ENCODE measurements at places on chromosomes 7 and 10.

GRCh38 chr10:9501944-9502343 lies 1447.5 kb downstream of the GATA3 start:
- DNase-seq, result no peak

- DNase-seq, result no peak
Observed at GRCh38 chr10:33498391-33498891, 164.0 kb upstream of the NRP1 start.

DNA sequence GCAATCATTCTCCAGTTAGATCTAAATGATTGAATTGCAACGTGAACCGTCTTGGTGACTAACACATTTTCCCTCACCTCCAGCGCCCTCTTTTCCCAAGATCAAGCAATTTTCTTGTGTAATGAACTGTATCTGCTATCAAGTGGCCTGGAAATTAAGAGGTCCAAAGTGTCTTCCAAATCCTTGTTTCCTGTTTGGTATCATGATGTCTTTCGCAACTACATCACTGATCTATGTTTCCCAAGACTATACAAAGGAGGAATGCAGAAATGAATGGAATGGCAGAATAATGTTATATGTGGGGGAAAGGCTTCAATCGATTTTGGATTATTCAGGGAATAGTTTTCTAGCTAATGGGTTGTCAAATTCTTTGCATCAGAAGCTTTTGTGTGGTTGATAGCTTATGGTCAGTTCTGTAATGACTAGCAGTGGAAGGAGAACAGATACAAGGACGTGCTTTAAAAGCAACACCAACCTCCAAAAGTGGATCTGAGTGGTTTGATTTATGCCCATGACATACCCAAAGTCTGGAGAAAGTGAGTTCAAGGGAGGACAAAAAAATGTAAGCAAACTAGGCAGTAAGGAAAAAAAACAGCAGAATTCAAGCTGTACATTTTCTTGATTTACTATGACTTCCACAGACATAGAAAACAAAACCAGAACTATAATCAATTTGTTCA lies 14.6 kb upstream of the ZEB1 start:
- DNase-seq, result no peak

DNA sequence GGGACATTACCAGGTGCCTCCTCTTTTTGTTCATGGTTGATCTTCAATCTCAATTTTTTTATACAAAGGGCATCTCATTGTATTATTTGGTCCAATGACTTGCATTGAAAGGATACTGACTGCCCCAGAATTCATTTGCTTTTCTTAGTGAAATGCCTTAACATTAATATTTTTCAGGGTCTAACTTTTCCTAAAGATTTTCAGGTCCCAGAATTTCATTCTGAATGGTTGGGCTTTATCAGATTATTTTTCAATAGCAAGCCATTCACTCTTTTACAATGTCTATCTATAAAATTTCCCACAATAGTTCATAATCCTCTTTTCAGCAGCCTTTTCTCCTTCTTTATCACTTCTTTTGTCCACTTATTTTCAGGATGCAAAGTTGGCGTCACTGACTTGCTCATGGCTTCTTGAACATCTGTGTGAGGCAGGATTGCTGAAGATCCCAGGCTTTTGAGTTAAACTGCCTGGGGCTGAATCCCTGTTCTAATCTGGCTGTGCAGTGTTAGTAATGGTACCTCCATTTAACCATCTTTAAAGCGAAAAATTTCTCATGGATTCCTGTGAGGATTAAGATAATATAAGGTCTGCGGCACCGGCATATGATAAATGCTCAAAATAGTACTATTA lies 131.7 kb upstream of the HDAC9 start:
- DNase-seq, result no peak

DNA sequence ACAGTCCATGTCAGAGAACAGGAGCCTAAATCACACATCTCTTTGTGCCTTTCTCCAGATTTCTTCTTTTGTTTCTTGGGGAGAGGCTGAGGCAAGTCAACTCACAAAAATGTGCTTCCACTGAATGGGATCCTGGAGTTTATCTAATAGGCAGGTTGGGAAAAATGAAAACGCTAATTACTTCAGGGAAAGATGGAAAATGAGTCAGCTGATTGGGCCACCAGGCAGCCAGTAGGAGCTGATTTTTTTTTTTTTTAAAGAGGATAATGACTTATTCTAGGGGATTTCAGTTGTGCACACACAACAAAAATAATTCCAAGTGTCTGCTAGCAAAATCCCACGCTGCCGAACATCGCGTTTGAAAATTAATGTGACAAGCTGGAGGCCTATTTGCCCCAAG lies 412.8 kb upstream of the ZMIZ1 start:
- no peak for DNase-seq

DNA sequence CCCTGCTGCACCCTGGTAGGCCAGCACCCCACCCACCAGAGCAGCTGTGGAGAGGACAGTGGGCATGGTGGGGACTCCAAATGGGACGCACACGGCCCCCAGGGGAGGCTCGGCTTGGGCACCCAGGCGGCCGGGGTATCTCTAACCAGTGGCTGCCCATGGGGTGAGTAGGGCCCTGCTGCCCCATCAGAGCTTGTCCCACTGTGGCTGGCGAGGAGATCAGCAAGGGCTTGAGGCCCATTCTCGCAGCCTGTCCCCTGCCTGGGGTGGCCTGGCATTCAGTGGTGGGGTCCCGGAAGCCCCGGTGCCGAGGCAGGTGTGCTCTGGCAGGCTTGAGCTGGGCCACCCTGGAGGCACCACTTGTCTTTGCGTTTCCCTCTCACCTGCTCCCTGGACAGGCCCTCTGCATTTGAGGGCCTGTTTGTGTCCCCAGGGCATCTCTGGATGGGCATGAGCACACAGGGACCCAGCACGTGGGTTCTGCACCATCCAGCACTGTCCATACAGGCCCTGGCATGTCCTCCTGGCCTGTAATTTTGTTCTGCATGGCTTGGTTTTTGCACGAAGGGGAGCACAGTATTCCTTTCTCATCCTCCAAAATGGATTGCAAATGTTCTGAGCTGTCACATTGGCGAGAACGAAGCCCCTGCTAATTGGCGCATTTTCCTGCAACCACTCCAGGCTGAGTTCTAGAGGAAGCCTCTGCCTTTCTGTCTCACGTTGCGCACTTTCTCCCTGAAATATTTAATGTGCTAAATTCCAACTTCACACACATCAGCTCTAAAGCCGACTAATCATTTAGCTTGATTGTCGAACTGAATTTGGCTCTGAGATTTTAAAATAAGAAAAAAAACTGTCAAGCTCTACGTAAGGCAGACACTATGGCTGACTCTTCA lies 27.2 kb downstream of the PWWP2B start:
- DNase-seq, result no peak

- DNase-seq, result no peak
Observed at GRCh38 chr7:31835471-31835870, 148.5 kb downstream of the PPP1R17 start.

GRCh38 chr7:26348234-26348851 lies 56.7 kb downstream of the SNX10 start:
- no peak for DNase-seq

DNA sequence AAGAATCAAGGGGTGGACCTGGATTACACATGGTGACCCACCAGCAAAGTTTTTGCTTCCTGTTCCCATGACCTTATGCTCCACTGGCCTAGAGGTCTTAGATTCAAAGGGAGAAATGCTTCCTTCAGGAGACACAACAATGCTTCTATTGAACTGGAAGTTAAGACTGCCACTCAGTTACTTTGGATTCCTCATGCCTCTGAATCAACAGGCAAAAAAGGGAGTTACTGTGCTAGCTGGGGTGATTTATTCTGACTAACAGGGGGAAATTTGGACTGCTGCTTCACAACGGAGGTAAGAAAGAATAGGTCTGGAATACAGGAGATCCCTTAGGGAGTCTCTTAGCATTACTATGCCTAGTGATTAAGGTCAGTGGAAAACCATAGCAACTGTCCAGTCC lies 10.3 kb downstream of the TMEM229A start:
- DNase-seq, result no peak

DNA sequence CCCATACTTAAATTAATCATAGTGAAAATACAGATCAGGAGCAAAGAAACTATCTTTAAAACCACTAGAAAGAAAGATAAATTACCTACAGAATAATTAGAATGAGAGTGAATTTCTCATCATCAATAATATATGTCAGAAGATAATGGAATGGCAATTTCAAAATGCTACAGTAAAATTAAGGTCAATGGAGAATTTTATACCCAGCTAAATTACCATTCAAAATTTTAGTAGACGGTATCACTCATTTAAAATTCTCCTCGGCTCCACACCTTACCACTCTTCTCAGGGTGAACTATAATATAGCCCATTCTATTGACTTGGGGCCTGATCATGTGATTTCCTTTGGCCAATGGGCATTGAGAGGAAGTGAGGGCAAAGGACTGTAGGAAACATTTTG lies 192.5 kb upstream of the TCERG1L start:
- DNase-seq, result no peak

DNA sequence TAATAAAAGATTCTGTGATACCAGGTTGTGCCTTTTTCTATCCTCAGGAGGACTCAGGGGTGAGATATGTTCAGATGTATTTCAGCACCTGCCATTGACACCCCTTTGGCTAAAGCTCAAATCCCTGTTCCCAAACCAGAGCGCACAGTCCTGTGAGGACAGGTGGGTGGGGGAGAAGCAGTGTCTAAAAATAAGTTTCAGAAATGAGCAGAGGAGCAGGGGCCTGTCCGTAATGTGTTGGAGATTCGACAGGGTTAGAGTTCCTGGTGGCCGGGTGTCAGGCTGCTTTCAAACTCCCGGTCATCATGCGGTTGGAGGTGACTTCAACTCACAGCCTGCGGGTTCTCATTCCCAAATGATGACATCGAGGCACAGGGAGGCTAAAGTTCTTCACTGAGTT lies 211.5 kb downstream of the KLF6 start:
- DNase-seq, result no peak

- no peak for DNase-seq
Observed at GRCh38 chr10:55989188-55989587, 371.9 kb downstream of the ZWINT start.

DNA sequence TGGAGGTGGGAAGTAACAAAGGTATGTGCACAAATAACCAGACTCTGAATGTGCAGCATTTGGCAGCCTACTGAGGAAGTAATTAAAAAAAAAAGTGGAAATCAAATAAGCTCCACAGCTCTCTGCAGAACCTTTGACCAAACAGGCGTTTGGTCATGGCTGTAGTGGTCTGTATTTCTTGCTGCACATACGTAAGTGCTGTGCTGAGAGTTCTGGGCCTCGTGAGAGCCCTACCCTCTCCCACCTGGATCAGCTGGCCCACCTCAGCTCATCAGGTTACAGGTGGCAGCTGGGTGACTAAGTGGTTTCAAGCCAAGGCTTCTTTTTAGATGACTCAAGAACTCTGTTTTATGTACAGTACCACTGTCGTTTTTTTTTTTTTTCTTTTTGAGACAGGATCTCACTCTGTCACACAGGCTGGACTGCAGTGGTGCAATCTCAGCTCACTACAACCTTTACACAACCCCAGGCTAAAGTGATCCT lies 178.2 kb upstream of the KLF6 start:
- no peak for DNase-seq

DNA sequence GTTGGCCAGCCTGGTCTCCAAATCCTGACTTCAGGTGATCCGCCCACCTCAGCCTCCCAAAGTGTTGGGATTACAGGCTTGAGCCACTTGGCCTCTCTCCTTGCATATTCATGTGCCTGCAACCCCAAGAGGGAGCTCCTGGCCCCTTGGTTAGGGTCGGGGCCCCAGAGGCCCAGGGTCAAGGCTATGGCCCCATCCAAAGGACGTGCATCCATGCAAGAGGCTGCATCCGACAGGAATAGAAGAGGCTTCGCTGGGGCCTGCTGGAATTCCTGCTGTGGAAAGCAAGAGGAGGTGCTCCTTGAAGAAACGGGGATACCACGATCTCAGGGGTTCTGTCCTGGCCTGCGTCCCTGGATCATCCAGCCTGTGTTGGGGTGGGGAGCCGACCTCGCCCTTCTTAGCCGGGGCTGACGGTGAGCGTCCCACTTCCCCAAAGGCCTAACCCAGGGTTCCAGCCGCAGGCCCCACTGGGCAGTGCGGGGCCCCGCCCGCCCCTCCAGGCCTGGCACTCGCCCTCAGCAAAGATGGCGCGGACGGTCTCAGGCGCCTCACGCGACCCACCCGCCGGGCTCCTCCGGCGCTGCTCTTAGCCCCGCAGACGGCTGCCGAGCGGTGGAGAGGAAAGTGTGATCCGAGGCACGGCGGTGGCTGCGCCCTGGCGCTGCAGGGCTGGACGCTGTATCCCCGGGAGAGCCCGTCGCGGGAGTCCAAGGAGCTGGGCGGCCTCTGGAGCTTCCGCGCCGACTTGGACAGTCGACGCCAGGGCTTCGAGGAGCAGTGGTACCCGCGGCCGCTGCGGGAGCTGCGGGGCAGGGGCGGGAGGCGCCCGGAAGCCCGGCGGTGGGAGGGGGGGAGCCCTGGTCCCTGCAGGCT lies 54.7 kb downstream of the ZNF727 start:
- DNase-seq, result no peak

- no peak for DNase-seq
Observed at GRCh38 chr10:128026615-128027300, 99.5 kb downstream of the MKI67 start.

DNA sequence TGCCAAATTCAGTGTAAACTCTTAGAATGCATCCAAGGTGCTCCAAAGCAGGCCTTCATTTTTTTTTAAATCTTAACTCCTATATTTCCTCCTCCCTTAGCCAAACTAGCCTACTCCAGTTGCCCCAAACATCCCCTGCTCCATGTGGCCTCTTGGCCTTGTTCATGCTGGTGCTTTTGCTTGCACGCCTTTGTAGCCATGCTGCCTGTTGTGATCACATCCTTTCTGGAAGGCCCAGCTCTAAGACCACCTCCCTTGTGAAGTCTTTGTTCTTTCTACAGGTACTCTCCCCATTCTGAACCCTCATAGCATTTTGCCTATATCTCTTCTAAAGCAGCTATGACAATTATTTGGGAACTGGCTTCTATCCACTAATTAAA lies 375.3 kb upstream of the NFE2L3 start:
- DNase-seq, result no peak

GRCh38 chr10:43623351-43623750 lies 17.1 kb downstream of the ZNF485 start:
- DNase-seq, result no peak

GRCh38 chr7:120724448-120724847 lies 133.5 kb downstream of the TSPAN12 start:
- no peak for DNase-seq

GRCh38 chr10:119441151-119441821 lies 101.2 kb downstream of the RGS10 start:
- no peak for DNase-seq

- no peak for DNase-seq
Observed at GRCh38 chr7:112782498-112782897, 7.7 kb downstream of the TMEM168 start.

GRCh38 chr10:103204353-103205255 lies 11.5 kb upstream of the NT5C2 start:
- DNase-seq, result no peak

All from activated T-cell treated with anti-CD3 and anti-CD28 coated beads for 48 hours (primary cell).